ENCODE measurements at places on chromosomes 16 and 17.
A peak's percentile ranks its signal among the peaks of the same experiment; 100 is the strongest.

- H3K4me3 ChIP-seq = no peak overlapping the region
- H3K4me1 ChIP-seq = peaks cover 33% of the 10 kb centered on the region
- peaks cover 7% of the 10 kb centered on the region for H3K27me3 ChIP-seq
- no peak overlapping the region for H3K27ac ChIP-seq
- H3K36me3 ChIP-seq = peaks cover 3% of the 10 kb centered on the region
Observed at GRCh38 chr16:89034971-89035668, 58.1 kb upstream of the CBFA2T3 start.

- peaks cover 55% of the 10 kb centered on the region for H3K36me3 ChIP-seq
- H3K4me1 ChIP-seq = peaks cover 21% of the 10 kb centered on the region
- H3K27ac ChIP-seq = no peak overlapping the region
- H3K4me3 ChIP-seq = no peak overlapping the region
Observed at GRCh38 chr17:76155988-76156661, 15.1 kb upstream of the FOXJ1 start.

- no peak for DNase-seq
- H3K4me3 ChIP-seq = no peak overlapping the region
- H3K4me1 ChIP-seq = peaks cover 26% of the 10 kb centered on the region
- H3K27ac ChIP-seq = no peak overlapping the region
Observed at GRCh38 chr16:80710918-80711317, 93.5 kb downstream of the CDYL2 start.

DNA sequence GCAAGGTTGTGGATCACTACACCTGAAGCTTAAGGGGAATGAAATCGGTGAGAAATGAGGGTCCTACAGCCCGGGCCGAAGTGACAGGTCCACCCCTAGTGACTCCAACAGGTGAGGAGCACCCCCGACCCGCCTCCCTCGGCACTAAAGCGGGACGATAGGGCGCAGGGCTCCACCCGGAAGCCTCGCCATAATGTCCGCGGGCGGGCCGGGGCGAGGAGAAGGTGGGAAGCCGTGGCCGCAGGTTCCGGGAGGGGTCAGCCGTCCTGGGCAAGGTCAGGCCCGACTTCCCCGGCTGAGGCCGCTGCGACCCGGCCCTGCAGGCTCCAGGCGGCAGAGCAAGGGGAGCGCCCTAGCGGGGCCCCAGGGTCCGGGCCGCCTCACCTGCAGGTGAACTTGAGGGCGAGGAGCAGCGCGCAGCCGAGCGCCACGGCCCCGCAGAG is 543 bp downstream of the TXNDC11 start:
- peak overlapping the region; percentile 93 for H3K27ac ChIP-seq
- H3K27me3 ChIP-seq = no peaks in the 10 kb centered on the region
- H3K4me3 ChIP-seq = peak overlapping the region; percentile 99
- H3K36me3 ChIP-seq = peaks cover 14% of the 10 kb centered on the region
- peaks cover 56% of the 10 kb centered on the region for H3K4me1 ChIP-seq

- H3K27me3 ChIP-seq = peaks cover 22% of the 10 kb centered on the region
- H3K36me3 ChIP-seq = no peaks in the 10 kb centered on the region
- no peak overlapping the region for H3K4me3 ChIP-seq
- DNase-seq = no peak
- no peak overlapping the region for H3K27ac ChIP-seq
Observed at GRCh38 chr17:77076124-77076830, 64.5 kb upstream of the SEC14L1 start.

GRCh38 chr16:51337662-51338061 is 186.6 kb upstream of the SALL1 start:
- H3K27me3 ChIP-seq = no peaks in the 10 kb centered on the region
- no peak overlapping the region for H3K27ac ChIP-seq
- no peak overlapping the region for H3K4me3 ChIP-seq
- no peaks in the 10 kb centered on the region for H3K4me1 ChIP-seq
- no peak for DNase-seq

DNA sequence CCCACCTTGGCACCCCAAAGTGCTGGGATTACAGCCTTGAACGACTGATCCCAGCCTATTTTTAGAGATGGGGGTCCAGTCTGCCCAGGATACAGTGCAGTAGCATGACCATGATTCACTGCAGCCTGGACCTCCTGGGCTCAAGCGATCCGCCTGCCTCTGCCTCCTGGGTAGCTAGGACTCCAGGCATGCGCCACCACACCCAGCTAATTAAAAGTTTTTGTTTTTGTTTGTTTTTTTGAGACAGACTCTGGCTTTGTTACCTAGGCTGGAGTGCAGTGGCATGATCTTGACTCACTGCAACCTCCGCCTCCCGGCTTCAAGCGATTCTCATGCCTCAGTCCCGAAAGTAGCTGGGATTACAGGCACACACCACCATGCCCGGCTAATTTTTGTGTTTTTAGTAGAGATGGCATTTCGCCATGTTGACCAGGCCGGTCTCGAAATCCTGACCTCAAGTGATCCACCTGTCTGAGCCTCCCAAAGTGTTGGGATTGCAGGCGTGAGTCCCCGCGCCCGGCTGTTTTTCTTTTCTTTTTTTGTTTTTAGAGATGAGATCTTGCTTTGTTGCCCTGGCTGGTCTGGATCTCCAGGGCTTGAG is 2.3 kb upstream of the PAFAH1B1 start:
- peaks cover 3% of the 10 kb centered on the region for H3K36me3 ChIP-seq
- H3K27ac ChIP-seq = no peak overlapping the region
- peaks cover 12% of the 10 kb centered on the region for H3K4me1 ChIP-seq
- H3K27me3 ChIP-seq = peaks cover 8% of the 10 kb centered on the region
- H3K4me3 ChIP-seq = no peak overlapping the region
- DNase-seq = no peak

GRCh38 chr16:72924537-72924926 is 123.4 kb downstream of the ZFHX3 start:
- peaks cover 2% of the 10 kb centered on the region for H3K27me3 ChIP-seq
- peaks cover 29% of the 10 kb centered on the region for H3K4me1 ChIP-seq
- H3K4me3 ChIP-seq = no peak overlapping the region
- H3K27ac ChIP-seq = no peak overlapping the region
- H3K36me3 ChIP-seq = no peaks in the 10 kb centered on the region
- DNase-seq = no peak

DNA sequence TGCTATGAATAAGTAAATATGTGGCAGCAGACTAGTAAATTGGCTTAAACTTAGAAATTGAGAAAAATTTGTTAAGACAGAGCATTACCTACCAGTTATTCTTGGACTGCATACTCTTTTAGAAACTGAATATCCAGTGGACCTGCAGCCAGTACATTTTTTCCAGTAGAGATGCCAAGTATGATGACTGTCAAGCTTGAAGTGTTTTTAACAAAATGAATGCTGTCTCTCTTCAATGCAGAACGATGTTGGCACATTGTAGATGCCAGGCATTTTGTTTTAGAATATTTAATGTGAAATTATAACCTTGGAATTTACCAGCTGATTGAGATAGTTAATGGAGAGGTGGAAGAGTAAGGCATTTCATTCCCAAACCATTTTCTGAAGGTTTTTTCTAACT is 52.5 kb downstream of the NFAT5 start:
- H3K4me3 ChIP-seq = no peak overlapping the region
- H3K27me3 ChIP-seq = no peaks in the 10 kb centered on the region
- peaks cover 26% of the 10 kb centered on the region for H3K4me1 ChIP-seq
- peaks cover 23% of the 10 kb centered on the region for H3K36me3 ChIP-seq
- DNase-seq = no peak

GRCh38 chr17:29504711-29505110 is 62.1 kb downstream of the ABHD15 start:
- DNase-seq = no peak
- H3K36me3 ChIP-seq = peaks cover 28% of the 10 kb centered on the region
- H3K27me3 ChIP-seq = no peaks in the 10 kb centered on the region
- H3K4me3 ChIP-seq = no peak overlapping the region

- H3K36me3 ChIP-seq = no peaks in the 10 kb centered on the region
- peak overlapping the region; percentile 65 for H3K4me3 ChIP-seq
- peaks cover 8% of the 10 kb centered on the region for H3K27me3 ChIP-seq
- peak; percentile 41 for DNase-seq
- H3K4me1 ChIP-seq = peaks cover 15% of the 10 kb centered on the region
Observed at GRCh38 chr17:17391668-17392370, 85.0 kb upstream of the MED9 start.

DNA sequence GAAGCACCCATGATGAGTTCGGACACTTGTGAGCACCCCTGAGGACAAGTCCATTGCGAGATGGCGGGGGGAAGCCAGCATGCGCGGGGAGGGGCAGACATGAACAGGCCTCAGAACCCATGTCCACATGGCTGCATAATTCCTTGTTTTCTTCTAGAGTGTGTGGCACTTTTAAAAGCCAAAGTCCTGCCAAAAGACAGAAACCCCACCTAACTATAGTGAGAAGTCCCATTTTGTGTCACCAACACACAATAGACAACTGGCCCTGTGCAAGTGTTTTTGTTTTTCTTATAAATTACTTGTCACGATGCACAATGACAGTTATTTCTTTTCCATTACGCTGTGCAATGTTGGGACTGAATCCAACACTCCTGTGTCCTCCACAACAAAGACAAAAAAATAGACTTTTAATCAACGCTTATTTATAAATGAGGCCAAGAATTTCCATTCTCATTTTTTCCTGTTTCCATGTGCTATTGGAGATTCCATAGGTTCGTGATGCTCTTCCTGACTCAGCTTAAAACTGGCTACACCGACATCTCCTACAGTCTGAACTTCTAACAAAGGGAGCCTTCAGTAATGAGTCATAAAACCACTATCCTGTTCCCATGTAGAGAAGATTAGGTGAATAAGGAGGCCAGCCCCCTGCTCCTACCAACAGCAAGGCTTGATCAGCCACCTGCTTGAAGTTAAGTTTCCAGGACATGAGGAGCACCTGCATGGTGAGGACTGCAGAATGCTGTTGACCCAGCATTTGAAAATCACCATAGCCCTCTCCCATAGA is 98.9 kb downstream of the ZNF423 start:
- H3K36me3 ChIP-seq = no peaks in the 10 kb centered on the region
- no peak overlapping the region for H3K27ac ChIP-seq
- H3K27me3 ChIP-seq = peaks cover 20% of the 10 kb centered on the region
- H3K4me1 ChIP-seq = no peaks in the 10 kb centered on the region

DNA sequence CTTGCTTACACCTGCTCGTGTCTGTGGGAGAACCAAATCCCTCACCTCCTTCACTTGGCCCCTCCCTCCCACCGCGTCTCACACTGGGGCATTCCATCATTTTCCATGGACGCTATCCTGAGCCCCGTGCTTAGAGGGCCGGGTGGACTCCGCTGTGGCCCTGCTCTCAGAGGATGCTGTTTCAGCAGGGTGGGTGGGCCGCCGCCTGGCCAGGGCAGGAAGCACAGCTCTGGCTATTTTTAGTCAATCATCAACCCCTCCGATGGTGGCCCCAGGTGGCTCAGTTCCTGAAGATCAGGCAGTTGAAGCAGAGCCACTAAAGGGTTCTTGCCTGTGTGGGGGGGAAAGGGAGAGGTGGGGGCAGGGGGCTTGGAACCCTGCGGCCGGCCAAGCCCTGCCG is 230.3 kb downstream of the ENGASE start:
- H3K4me1 ChIP-seq = no peaks in the 10 kb centered on the region
- H3K27me3 ChIP-seq = no peaks in the 10 kb centered on the region
- no peak overlapping the region for H3K4me3 ChIP-seq
- no peak for DNase-seq

DNA sequence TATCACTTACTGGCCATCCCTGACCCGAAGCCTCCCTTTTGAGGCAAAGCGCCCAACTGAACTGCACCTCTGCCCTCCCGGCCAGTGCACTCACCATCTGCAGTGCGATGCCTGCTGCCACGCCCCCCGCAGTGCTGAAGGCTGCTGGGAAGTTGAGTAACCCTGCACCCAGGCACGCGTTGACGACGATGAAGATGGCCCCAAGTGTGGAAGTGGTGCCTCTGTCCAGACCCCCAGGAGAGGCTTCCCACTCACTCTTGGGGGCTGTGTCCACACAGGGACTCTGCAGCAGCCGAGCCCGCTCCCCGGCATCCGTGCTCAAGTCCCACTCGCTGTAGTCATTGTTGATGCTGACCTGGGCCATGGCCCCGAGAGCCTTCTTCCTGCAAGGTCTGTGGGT is 4.8 kb downstream of the SLC38A7 start:
- H3K27me3 ChIP-seq = no peaks in the 10 kb centered on the region
- H3K4me1 ChIP-seq = peaks cover 14% of the 10 kb centered on the region
- DNase-seq = no peak
- no peak overlapping the region for H3K27ac ChIP-seq
- peaks cover 8% of the 10 kb centered on the region for H3K36me3 ChIP-seq
- H3K4me3 ChIP-seq = no peak overlapping the region

DNA sequence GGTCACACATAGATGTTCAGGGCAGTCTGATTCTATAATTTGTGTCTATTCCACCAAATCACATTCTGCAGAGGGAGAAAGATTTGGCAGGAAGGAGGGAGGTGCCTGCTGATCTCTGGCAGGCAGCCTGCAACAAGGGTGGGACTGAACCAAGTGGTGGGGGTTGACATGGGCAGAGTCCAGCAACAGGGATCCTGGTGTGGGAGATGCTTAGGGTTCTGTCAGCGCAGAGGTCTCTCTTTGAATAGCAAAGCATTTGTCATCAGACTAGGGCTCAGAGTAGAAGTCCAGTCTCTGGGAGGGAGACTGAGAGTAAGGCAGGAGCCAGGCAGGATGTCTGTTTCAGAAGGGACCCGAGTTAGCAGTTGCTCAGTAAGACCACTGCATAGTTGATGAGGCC is 94.6 kb downstream of the UTP18 start:
- no peak overlapping the region for H3K4me3 ChIP-seq
- H3K36me3 ChIP-seq = no peaks in the 10 kb centered on the region
- no peaks in the 10 kb centered on the region for H3K4me1 ChIP-seq
- peaks cover 7% of the 10 kb centered on the region for H3K27me3 ChIP-seq
- no peak overlapping the region for H3K27ac ChIP-seq

DNA sequence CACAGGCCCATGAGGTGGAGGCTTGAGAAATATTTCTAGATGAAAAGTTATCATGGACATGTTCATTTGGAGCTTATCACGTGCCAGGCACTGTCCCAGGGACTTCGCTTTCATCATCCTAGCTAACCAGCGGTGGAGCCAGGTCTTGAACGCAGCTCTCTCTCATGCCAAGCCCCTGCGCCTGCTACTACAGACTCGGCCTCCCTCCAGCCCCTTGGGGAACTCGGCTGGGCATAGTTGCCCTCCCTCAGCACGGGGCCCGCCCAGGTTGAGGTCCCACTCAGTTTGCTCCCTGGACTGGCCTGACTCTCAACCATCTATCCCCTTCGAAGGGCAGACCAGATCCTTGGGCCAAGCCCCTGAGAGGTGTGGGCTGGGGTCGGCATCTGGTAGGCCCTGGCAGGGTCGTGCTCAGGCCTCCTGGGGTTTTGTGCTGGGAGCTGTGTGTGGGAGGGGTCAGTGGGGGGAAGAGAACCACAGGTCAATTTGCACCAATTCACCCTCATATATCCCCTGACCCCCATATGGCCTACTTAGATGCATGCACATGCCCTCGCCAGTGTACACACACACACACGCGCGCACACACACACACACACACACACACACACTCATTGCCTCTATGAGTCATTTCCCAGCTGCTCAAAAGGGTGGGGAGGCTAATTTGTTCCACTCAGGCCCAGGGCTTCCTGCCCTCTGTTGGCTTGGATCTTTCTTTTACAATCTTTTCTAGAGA is 12.1 kb upstream of the SCN4A start:
- peak; percentile 55 for DNase-seq
- no peak overlapping the region for H3K4me3 ChIP-seq

DNA sequence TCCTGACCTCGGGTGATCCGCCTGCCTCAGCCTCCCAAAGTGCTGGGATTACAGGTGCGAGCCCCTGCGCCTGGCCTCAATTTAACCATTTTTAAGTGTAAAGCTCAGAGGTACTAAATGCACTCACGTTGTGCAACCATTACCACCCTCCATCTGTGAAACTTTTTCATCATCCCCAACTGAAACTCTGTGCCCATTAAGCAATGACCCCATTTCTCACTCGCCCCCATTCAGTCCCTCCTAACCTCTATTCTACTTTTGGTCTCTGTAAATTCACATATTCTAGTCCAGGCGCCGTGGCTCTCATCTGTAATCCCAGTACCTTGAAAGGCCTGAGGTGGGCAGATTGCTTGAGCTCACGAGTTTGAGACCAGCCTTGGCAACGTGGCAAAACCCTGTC is 8.3 kb upstream of the SPNS3 start:
- no peak overlapping the region for H3K4me3 ChIP-seq
- no peaks in the 10 kb centered on the region for H3K4me1 ChIP-seq
- peaks cover 4% of the 10 kb centered on the region for H3K27me3 ChIP-seq
- DNase-seq = no peak
- H3K27ac ChIP-seq = no peak overlapping the region
- H3K36me3 ChIP-seq = no peaks in the 10 kb centered on the region
